ENCODE measurements at places on chromosomes 4 and X.

GRCh38 chrX:154401918-154402621 lies 3.9 kb downstream of the RPL10 start:
- DNase-seq: no peak

- no peak for DNase-seq
These were observed 18.4 kb downstream of the MSMO1 start for GRCh38 chr4:165345666-165346417.

DNA sequence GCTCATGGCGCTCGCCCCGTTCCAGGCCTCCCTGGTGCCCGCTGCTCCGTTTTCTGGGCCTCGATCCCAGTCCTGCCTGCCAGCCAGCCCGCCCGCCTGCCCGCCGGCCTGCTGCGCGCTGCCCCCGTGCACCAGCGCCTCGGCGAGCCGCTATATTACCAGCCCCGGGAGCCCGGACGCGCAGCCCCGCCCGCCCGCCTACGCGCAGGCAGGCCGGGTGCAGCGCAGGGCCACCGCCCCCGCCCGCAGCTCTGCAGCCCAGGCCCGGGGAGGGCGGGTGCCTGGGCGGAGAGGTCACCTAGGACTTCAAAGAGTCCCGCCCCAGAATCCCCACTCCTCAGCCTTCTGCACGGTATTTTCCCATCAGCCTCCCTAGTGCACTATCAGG lies at the start of gene MAOB:
TSS of gene MAOB (minus strand) at position 157 of the 388 bp plus-strand sequence. CDS start at position 6, 151 bp downstream.
- DNase-seq: no peak

- no peak for DNase-seq
These were observed 9.9 kb downstream of the TMSB4X start for GRCh38 chrX:12984603-12985319.

GRCh38 chr4:74794382-74795010 lies at the start of gene BTC:
BTC (minus strand) TSS chr4:74794523; CDS start chr4:74794325, 198 bp downstream.
- DNase-seq: no peak

- no peak for DNase-seq
These were observed 326.4 kb downstream of the EVC2 start for GRCh38 chr4:5381961-5382441.

- no peak for DNase-seq
These were observed 18.0 kb upstream of the SPIN2A start for GRCh38 chrX:57155171-57155570.

DNA sequence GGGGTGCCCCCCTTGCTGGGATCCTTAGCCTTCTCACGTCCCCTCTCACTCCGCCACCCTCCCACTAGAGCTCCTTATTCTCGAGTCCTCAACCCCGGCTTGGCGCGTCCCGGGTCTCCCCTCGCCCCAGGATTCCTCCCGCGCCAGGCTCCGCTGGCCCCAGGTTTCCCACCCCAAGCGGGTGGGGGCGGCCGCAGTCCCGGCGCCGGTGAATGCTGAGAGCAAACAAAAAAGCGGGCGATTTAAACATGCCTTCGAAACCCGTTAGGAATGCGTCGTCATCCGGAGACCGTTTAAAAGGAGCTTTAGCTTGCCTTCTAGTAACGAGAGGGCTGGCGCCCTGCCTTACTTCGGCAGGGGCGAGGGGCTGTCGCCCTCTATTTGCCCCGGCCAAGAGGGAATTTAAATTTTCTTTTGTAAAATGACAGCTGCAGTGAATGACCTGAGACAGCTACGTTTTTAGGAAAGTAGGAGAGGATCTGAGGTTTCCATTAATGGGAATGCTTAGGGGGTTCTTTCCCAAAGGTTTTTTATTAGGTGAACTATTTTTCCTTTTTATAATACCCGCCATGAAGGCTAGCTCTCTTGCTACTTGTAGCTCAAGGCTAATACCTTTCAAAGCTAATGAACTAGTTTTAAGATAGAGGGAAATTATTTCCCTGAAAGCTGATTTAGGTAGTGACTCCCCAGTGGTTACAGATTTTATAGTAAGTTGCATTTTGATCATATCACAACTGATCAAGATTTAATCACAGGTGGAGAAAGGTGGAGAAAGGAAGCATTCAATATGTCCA lies 3.1 kb downstream of the JADE1 start:
- DNase-seq: no peak

- no peak for DNase-seq
These were observed at the start of gene SFRP2 for GRCh38 chr4:153788413-153789276. SFRP2 (minus strand) TSS chr4:153789083; CDS start chr4:153788835, 248 bp downstream.

DNA sequence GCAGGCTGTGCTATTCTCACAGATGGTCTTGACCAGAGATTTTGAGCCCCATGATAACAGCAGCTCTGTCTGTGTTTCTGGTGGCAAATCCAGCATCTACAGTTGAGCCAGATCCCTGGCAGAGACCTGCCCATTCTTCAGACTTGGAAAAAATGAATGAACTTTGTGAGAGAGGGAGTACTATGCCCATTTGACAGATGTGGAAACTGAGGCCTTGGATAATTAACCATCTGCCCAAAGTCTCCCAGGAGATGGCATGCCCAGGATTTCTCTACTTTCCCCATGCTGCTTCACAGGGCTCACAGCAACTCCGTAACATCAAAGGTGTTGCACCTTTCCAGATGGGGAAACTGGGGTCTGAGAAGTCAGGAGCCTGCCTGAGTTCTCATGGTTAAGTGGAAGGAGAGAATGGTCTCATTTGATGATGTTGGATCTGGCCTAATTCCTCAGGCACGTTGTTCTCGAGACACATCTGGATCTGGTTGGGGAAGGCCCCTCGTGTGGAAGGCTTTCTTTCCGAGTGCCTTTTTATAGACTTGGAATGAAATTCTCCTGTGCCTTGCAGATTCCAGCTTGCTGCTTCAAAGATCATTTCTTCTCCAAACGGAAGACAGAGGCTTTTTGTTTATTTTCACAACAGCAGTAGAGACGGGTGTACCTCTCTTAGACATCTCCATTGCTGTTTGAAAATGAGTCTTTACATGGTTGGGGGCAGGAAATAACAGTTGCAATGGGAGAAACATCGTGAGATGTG lies 73.3 kb upstream of the STX18 start:
- no peak for DNase-seq

DNA sequence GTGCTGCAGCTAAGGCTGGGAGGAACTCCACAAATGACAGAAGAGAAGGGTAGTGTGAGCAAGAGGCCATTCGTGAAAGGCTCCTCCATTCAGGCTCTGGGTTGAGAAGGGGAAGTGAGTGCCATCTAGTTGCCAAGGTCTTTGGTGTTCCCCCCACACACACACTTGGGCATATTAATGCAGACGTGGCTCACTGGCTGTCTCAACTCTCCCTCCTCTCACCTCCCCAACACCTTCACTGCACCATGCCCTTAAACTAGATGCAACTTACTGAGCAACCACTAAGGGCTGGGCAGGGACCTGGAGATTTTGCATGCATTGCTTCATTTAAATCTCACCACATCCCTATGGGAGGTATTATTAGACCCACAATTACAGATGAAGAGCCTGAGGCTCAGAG lies 8.7 kb downstream of the CLRN2 start:
- no peak for DNase-seq

GRCh38 chr4:113423631-113424030 lies 337.9 kb downstream of the CAMK2D start:
- DNase-seq: no peak

DNA sequence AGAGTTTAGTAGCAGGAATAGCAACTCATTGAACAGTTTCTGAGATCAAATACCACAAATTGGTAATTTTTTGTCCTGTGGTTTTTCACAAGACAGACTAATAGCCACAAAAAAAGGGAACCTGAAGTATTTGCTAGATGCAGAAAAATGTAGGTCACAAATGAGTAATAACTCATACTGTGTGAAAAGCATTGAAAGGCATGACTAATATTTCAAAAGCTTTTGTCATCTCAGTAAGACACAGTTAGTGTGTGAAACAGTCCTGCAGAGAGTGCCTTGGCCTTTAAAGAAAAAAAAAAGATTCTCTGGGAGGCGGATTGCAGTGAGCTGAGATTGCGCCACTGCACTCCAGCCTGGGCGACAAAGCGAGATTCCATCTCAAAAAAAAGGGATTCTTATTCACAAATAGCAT lies 31.4 kb upstream of the SLC25A31 start:
- DNase-seq: no peak

DNA sequence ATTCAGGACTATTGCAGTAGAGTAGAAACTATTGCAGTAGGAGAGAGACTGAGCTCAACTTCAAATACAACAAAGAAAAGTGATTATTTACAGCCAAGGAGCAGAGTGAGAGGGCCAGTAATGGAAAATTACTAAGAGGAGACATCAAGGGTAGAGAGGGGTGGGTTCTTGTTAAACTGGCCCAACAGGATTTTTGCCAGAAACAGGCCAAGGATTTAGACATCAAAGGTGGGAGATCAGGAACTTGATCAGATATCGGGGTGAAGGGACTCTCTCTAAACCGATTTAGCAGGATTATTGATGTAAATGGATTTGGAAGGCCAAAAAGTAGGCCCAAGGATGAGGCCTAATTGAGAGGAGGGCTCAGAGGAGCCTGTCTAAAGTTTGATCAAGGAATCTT lies 64.8 kb downstream of the IRS4 start:
- no peak for DNase-seq

DNA sequence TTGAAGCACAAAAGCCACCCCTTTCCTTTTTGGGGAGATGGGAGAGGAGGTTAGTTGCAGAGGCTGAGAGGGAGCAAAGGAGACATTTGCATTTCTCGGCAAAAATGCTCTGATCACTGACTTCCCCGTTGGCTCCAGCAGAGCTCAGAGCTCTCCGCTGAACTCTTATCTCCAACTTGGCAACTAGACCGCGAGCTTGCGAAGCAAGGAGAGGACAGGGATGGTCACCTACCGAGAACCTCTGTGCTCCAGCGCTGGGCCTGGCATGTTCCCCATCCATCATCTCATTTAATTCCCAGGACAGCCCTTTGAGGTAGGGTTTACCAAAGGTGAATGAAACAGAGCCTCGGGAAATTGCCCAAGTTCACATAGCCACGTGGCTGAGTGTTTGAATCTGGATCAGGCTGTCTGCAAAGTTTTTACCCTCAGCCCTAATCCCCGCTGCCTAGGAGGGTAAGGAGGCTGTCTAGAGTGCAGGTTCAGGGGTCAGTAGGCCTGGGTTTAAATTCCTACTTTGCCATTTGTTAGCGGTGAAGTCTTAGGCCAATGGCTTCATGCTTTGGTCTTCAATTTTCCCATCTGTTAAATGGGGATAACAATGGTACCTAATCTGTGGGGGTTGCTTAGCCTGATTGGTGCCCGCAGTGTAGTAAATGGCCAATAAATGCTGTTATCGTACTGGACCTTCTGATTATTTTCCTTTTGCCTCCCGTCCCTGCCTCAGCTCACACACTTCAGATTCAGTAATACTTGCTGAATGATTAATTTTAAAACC lies 3.8 kb upstream of the CITED1 start:
- DNase-seq: no peak

DNA sequence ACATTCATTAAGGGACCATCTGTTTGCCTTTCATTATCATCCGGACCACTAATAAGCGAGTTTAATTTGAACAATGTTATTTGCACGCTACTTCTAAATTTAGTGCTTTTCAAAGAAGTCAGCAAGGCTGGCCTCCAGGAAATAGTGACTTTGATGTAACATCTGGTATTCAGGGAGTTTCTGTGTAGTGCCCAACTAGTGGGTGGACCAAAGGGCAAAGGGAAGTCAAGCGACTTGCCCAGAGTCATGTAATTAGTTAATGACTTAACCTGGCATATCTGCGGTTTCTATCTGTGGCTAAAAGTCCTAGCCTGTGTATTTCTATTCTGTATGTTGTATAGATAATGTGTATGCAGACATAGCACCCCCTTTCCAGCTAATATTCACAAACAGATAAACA lies 56.3 kb upstream of the LCORL start:
- DNase-seq: no peak

DNA sequence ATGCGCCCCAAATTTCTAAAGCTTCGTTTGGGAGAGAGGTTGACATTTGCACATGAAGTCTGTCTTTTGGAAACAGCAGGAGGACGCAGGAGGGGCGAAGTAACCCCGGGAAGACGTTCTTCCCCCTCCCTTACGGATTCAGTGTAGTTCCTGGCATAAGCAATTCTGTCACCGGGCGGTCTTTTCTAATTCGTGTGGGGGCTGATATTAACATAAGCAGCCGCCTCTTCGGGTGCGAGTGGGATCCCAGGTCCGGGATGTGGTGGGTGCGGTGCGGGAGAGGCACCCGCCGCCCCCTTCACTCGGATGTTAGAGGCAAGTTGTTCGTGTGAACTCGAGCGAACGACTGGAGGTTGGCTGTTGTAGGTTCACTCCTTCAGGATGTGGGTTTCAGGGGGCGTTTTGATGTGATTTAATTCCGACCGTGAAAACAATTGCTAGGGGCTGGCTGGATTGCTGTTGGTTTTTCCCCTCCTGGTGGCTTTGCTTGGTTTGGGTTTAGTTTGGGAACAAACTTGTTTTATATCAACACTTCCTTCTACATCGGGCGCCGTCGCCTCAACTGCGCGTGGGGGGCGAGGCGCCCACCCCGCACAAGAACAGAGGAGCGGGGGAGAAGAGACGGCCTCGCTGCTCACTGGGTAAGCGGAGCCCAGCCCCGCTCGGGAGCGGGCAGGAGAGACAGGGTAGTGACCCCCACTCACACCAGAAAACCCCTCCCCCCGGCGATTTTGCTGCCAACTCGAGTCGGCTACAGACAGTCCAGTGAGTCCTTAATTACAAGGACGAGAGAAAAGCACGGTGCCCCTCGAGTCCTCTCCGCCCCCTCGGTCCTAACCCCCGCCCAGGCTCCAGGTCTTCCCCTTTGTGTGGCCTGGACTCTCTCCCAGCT lies 2.9 kb upstream of the LEF1 start:
- peak; percentile 49 for DNase-seq

DNA sequence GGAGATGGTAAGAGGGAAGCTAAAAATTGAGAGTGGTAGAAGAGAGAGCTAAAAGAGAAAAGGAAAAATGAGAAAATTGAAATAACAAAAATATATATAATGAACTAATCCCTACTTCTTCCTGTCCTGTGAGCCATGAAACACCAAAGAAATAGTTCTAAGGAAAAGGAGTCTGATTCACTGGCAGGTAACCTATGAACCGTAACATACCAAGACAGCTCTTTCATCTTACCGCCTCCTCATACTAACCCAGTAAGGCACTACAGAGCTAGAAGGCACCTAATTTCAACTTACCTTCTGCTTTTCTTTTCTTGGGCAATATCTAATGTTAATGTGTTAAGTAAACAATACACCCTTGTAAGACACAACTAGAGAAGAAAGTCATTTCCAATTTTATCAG lies 297.7 kb upstream of the DIAPH2 start:
- DNase-seq: no peak

DNA sequence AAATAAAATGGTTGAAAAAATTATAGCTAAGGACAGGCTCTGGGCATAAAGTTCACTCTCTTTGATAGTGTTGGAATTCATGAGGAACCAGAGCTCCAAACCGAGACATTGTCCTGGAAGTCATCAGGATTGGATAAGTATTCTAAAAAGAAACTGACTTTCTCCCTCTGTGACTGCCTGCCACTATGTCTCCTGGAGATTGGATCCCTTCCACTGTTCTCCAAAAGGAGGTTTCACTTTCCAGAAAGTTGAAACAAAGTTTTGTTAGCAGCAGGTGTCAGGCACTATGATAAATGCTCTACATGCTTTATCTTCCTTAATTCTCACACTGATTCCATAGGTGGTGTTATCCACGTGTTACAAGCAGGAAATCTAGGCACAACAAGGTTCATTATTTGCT lies 16.8 kb downstream of the BANK1 start:
- DNase-seq: no peak

GRCh38 chr4:20251031-20251795 lies 492 bp upstream of the SLIT2 start:
- DNase-seq: no peak

GRCh38 chr4:8702020-8702495 lies 109.5 kb downstream of the CPZ start:
- no peak for DNase-seq

Measured in stimulated activated CD4-positive, alpha-beta T cell treated with anti-CD3 and anti-CD28 coated beads, Interleukin-2, amount 100 ng/mL, for 4 hours (primary cell).